ENCODE measurements at places on chromosomes 13 and 19.

GRCh38 chr13:46804391-46804815 is 7.4 kb upstream of the ESD start:
- DNase-seq = no peak

GRCh38 chr19:45825917-45826893 is 11.1 kb upstream of the RSPH6A start:
- no peak for DNase-seq

- no peak for DNase-seq
Observed at GRCh38 chr19:33705860-33706259, 84.1 kb downstream of the CHST8 start.

DNA sequence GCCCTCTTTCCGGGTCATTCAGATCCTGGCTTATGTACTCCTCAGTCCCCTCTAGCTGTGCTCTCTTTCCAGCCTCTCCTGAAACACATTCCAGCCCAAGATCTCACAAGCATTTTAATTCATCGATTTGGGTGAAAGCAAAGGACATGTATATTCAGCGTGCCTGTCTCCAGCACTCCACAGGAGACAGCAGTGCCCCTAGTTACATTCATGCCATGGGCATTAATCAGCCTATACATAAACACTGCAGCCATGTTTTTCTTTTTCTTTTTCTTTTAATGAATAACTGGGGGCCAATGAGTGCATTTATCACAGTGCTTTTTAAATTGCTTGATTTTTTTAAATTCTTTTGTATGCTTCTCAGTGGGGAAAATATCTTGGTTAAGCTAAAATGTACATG is 199.1 kb downstream of the DCT start:
- no peak for DNase-seq

GRCh38 chr13:21833921-21834320 is 163.0 kb downstream of the FGF9 start:
- DNase-seq = no peak

DNA sequence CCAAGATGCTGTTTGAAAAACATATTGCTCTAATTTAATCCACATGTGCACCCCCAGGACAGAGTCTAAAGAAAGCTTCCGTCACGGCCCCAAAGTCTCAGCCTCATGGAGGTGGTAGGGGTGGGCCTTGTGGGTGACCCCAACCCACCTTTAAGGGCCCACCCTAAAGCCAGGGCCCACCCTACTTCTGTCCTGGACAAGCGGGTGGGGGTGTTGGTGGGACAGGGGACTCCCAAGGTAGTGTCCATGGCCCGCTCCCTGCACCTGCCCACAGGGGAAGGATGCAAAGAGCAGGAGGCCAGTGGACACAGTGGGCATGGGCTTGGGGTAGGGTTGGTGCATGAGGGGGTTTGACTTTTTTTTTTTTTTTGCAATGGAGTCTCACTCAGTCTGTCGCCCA is 66.8 kb downstream of the KCTD15 start:
- no peak for DNase-seq

DNA sequence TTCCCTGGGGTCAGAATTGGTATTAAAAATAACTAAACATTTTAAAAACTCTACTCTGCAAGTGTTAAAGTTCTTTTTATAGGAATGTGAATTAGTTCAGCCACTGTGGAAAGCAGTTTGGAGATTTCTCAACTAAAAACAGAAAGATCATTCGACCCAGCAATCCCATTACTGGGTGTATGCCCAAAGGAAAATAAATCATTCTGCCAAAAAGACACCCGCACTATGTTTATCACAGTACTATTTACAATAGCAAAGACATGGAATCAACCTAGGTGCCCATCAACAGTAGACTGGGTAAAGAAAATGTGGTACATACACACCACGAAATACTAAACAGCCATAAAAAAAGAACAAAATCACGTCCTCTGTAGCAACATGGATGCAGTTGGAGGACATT is 657 bp upstream of the THSD1 start:
- DNase-seq = no peak

DNA sequence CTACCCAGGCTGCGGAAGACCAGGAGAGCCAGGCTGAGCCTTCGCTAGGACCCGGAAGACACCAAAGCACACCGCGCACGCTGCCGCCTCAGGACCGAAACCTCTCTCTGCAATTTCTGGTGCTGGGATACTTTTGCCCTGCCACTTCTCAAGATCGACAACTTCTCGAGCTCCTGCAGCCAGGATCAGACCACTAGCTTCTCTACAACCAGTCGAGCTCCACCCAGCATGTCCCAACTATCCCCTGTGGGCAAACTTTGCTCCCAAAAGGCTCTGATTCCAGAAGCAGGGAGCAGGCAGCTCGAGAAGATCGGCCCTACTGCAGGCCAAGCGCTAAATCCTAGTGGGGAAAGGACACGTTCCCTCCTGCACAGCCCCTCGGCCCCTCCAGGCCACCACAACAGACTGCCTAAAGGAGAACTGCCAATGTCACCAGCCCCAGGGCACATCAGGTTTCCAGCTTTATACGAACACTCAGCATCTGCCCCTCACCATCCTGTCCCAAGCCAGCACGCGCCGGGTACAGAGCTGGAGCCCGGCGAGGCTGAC is 979 bp downstream of the AKAP8 start:
- DNase-seq = peak; percentile 67

DNA sequence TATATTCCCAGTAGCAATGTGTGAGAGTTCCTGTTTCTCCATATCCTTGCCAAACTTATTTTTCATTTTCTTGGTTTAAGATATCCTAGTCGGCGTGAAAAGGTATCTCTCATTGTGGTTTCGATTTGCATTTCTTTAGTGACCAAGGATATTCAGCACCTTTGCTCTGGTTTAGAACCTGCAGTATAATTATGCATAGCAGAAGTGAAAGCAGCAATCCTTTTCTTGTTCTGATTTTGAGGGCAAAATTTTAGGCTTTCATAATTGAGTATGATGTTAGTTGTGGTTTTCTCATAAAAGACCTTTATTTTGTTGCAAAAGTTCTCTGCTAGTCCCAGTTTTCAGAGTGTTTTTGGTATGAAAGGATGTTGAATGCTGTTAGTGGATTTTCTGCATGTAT is 491.0 kb downstream of the FGF9 start:
- DNase-seq = no peak

DNA sequence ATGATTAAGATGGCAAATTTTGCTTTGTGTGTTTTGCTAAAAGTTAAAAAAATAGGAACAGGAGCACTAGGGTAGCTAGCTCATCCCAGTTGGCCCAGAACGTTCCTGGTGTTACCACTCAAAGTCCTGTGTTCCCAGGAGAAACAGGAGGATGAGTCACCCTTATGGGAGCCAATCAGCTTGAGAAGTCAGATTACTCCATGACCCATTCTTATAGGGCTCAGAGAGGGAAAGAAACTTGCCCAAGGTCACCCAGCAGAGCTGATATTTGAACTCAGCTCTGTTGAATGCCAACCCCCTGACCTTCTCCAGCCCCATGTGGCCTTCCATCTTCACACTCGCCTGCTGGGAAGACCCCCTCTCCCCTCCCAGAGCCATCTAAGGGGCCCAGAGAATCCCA is 13.0 kb downstream of the NMRK2 start:
- no peak for DNase-seq

DNA sequence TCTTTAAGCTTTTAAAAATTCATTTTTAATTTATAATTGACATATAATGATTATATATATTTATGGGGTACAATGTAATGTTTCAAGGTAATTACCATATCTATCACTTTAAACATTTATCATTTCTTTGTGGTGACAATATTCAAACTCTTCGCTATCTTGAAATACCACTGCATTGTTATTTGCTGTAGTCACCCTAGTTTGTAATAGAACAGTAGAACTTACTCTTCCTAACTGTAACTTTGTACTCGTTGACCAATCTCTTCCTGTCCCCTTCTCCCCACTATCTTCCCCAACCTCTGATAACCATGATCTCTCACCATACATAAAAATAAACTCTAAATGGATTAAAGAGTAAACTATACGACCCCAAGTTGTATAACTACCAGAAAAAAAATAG is 20.4 kb downstream of the COG6 start:
- DNase-seq = no peak

GRCh38 chr13:97067017-97067895 is 73.0 kb upstream of the OXGR1 start:
- no peak for DNase-seq

GRCh38 chr13:114069376-114070097 is 62.9 kb downstream of the RASA3 start:
- no peak for DNase-seq

DNA sequence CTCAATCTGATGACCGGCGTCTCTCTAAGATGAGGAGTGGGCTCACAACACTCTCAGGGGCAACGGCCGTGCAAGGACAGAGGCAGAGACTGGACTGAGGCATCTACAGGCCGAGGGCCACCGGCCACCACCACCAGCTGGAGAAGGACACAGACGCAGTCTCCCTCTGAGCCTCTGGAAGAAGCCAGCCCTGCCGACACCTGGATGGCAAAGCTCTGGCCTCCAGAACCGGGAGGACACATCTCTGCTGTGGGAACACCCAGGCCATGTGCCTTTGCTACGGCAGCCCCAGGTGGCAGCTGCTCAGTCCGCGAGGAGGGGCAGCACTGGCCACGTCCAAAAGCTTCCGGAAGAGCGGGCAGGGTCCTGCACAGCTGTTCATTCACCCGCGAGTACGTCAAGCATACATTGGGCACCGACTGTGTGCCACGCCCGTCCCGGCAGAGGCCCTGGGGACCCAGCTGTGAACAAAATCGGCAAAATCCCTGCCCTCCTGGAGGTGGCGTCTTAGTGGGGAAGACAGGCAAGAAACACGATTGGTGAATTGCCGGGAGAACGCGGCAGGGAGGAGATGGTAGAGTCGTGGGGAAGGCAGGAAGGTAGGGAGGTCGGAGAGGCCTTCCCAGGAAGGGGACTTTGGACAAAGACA is 17.1 kb downstream of the C2CD4C start:
- no peak for DNase-seq

DNA sequence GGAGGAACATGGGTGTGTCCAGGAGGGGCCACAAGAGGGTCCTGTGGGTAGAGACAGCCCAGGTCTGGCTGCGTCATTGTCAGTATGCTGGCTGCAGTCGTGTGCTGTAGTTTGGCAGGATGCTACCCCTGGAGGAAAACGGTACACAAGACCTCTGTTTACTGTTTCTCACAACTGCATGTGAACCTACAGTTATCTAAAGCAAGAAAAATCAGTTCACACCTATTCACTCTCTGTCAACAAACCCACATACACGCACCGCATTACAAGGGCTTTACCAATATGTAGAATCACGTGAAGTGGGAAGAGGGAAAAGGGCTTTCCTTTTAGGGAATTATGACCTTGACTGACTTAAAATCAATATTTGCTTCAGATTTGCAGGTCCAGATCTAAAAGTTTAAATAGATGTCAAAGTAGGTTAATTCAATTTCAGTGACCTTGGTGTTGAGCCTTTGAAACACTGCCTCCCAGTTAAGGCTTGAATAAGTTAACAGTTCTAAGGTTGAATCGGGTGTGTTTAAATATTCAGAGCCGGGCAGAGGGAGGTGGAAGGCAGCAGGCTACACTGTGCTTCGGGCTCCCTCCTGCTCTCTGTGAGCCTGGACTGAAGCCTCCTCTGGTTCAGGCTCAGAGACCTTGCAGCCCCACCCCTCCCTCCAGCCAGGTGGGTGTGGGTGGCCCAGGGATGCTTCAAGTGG is 17.2 kb upstream of the MCF2L start:
- no peak for DNase-seq

GRCh38 chr13:40576369-40576768 is 90.1 kb downstream of the FOXO1 start:
- DNase-seq = no peak

GRCh38 chr19:57273014-57273413 is 7.3 kb upstream of the ZNF460 start:
- DNase-seq = no peak

DNA sequence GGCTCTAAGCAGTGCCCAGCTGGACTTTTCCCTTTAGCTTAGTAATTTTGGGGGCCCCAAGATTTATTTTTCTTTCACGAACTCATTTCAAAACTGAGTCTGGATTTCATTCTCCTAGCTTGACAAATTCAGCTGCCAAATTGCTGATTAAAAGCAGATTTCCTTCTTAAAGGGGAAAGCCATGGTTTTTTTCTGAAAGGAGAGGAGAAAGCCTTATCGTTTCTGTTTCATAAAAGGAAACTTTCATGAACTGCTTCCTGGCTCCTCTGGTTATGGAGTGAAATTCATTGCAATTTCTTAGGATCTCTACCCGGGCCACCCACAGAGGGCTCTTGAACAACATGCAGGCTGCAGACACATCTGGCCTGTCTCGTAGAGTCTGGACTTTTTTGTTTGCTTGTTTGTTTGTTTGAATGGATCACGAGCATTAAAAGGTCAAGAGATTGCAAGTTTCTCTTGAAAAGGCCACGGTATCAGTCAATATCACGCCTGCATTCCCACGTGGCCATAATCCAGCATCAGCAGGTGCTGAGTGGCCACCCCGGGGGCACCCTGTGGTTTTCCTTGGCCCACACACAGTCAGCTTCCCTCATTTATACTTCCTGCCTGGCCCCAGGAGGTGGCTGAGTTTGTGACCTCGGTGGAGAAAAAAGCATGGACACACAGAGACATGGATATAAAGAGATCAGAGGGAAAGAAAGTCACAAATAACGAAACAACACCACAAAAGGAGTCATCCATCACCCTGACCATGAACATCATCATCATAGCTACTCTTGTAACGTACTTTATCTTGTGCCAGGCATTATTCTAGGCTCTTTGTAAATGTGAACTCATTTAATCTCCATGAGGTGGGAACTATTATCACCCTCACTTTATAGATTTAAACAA is 10.5 kb upstream of the KLK4 start:
- no peak for DNase-seq

DNA sequence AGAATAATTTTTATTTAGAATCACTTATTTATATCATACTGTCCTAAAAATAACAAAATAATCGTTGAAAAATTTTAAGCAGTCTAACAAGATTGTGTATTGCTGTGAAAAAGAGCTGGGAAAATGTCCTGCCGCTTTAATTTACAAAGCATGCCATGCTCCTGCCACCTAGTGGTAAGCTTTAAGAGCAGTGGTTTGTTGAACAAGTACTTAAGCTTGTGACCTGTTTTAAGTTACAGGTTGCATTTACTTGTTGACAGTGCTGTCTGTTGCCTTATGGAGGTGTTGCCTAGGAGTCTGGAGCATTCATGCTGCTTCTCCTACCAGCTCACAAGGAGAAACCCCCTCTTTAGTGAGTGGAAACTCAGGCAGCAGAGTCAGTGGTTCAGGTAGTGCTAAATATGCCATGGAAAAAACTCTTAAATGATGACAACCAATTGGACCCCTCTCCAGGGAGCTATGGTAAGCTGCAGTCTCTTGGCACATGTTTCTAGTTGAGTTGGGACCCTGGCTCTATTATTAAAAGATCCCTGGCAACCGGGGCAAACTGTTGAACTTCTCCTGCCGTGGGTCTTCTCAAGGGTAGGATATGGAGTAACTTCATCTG is 68.4 kb downstream of the SPATA13 start:
- no peak for DNase-seq

GRCh38 chr13:112962396-112962795 is 6.6 kb upstream of the MCF2L start:
- no peak for DNase-seq

- DNase-seq = no peak
Observed at GRCh38 chr13:73781384-73781783, 352.8 kb downstream of the KLF12 start.
